Activated CD4-positive, alpha-beta T cell treated with anti-CD3 and anti-CD28 coated beads, Interleukin-2, amount 10 ng/mL, durations not matched to agents 7 days and 5 days (primary cell): ENCODE measurements at places on chromosomes 11 and 22. TPM values are rescaled to one million over a fixed set of nuclear protein-coding genes. Genes with fewer than 3 reads are reported as not detected.
A peak's percentile ranks its signal among the peaks of the same experiment; 100 is the strongest.

DNA sequence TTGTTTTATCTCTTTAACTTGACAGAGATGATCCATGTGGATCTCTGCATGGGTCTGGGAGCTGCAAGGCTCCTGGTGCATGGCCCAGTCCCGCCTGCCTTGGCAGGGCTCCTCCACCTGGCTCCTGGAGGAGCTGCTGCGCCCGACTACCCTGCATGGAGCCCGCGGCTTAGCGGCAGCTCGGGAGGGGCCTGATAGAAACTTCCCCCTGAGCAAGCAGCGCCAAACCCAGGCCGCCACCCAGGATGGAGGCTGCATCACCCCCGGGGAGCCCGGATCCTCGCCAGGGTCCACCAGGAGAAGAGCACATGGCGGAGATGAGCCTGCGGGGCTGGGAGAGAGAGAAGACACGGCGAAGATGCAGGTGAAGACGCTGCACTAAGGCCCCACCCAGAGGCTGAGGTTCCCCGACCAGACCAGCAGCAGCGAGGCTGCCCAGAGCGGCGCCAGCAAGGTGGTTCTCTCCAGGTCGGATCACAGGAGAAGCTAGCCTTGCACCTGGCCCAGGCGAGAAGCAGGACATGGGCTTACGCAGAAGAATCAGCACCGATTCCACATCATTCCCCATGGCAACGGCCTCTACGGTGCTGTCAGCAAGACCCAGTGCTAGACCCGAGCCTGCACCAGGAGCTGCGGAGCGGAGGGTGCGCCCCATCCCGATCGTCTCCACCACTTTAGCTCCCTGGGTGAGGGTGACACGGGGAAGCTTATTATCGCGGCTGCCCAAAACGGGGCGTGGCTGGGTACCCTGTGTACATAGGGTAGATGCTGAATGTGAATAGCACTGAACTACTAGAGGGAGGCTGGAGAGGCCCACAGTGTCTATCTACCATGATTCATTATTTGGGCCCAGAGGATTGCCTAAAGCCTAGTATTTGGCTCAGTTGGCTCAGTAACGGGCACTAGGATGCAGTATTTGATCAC lies 41.3 kb upstream of the VPREB1 start:
- H3K4me1 ChIP-seq: peaks cover 16% of the 10 kb centered on the region
- H3K27me3 ChIP-seq: peaks cover 4% of the 10 kb centered on the region
- H3K4me3 ChIP-seq: no peak overlapping the region
- DNase-seq: no peak

GRCh38 chr11:124638500-124638899 lies 15.8 kb downstream of the TBRG1 start:
- no peaks in the 10 kb centered on the region for H3K27me3 ChIP-seq
- H3K4me3 ChIP-seq: no peak overlapping the region
- H3K4me1 ChIP-seq: no peaks in the 10 kb centered on the region
- no peak for DNase-seq
- H3K27ac ChIP-seq: no peak overlapping the region
- peaks cover 30% of the 10 kb centered on the region for H3K36me3 ChIP-seq

- H3K36me3 ChIP-seq: no peaks in the 10 kb centered on the region
- no peak for DNase-seq
- H3K27me3 ChIP-seq: no peaks in the 10 kb centered on the region
- no peak overlapping the region for H3K4me3 ChIP-seq
Measured at GRCh38 chr22:23756891-23757290, 2.7 kb upstream of the VPREB3 start.

The CBLIF gene
- total RNA-seq: not detected

DNA sequence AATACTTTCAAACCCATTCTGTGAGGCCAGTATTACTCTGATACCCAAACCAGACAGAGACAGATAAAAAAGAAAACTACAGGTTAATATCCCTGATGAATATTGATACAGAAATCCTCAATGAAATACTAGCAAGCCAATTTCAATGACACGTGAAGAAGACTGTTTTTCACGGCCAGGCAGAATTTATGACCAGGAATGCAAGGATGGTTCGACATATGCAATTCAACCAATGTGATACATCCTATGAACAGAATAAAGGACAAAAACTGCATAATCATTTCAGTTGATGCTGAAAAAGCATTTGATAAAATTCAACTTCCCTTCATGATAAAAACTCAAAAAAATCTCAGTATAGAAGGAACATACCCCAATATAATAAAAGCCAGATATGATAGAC lies 44.5 kb downstream of the SLC22A24 start:
- no peak overlapping the region for H3K27ac ChIP-seq
- H3K36me3 ChIP-seq: peaks cover 2% of the 10 kb centered on the region
- no peaks in the 10 kb centered on the region for H3K4me1 ChIP-seq
- DNase-seq: no peak

- H3K36me3 ChIP-seq: no peaks in the 10 kb centered on the region
- peaks cover 26% of the 10 kb centered on the region for H3K27me3 ChIP-seq
- no peak within 1 kb of the TSS for H3K27ac ChIP-seq
- peaks cover 22% of the 10 kb centered on the region for H3K4me1 ChIP-seq
Measured at GRCh38 chr11:59212744-59213631, at the start of gene MPEG1. Gene MPEG1 (minus strand): TSS chr11:59212927. CDS start chr11:59212865, 62 bp downstream.

- H3K27ac ChIP-seq: peak overlapping the region; percentile 41
- H3K4me3 ChIP-seq: no peak overlapping the region
- H3K36me3 ChIP-seq: no peaks in the 10 kb centered on the region
- no peak for DNase-seq
- no peaks in the 10 kb centered on the region for H3K27me3 ChIP-seq
Measured at GRCh38 chr11:66133216-66133775, 63.2 kb downstream of the PACS1 start.

The SEPTIN3 gene
- total RNA-seq: 1.4 TPM

- H3K36me3 ChIP-seq: peaks cover 7% of the 10 kb centered on the region
- DNase-seq: peak; percentile 95
- peaks cover 25% of the 10 kb centered on the region for H3K4me1 ChIP-seq
- H3K4me3 ChIP-seq: no peak within 1 kb of the TSS
- no peak within 1 kb of the TSS for H3K27ac ChIP-seq
Measured at GRCh38 chr11:65498977-65499712, at the start of gene MALAT1. Gene MALAT1 (plus strand): TSS chr11:65499045.

The RIBC2 gene
- 7.0 TPM for total RNA-seq

DNA sequence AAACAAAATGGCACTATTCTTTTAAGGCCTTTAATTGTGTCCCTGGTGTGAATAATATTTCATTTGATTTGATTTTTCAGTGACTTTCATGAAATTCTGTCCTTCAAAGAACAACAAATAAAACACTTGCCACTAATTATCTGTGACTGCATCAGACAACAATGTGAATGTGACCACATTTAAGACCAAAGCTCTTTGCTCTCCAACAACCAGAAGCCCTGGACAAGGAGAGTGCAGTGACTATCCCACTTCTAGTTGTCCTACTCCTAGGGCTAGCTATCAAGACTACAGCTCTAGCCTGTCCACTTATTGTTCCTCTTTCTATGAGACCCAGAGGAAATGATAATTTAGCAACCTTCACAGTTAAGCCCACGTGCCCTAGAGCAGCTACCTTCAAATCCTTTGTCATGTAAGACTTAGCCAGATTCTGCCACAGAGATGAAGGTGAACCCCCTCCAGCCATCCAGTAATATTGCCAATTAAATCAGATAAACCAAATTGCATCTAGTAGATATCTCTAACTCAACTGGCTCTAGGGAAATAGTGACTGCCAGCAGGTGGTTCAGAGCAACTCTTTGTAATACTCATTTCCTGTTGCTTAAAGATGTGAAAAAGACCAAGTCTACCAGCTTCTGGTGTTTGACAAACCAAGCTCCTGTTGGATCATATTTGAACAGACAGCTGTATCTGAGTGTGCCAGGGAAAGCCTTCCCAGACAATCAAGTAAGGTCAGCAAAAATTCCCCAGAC lies 142.6 kb upstream of the BLID start:
- no peaks in the 10 kb centered on the region for H3K36me3 ChIP-seq
- H3K27me3 ChIP-seq: no peaks in the 10 kb centered on the region
- no peak overlapping the region for H3K4me3 ChIP-seq

GRCh38 chr11:47617417-47617809 lies 23.2 kb upstream of the C1QTNF4 start:
- H3K27me3 ChIP-seq: no peaks in the 10 kb centered on the region
- no peak overlapping the region for H3K27ac ChIP-seq
- peaks cover 6% of the 10 kb centered on the region for H3K4me1 ChIP-seq
- DNase-seq: no peak
- H3K4me3 ChIP-seq: no peak overlapping the region
- H3K36me3 ChIP-seq: peaks cover 16% of the 10 kb centered on the region
